ENCODE measurements at places on chromosomes 4 and X.
A peak's percentile ranks its signal among the peaks of the same experiment; 100 is the strongest.

DNA sequence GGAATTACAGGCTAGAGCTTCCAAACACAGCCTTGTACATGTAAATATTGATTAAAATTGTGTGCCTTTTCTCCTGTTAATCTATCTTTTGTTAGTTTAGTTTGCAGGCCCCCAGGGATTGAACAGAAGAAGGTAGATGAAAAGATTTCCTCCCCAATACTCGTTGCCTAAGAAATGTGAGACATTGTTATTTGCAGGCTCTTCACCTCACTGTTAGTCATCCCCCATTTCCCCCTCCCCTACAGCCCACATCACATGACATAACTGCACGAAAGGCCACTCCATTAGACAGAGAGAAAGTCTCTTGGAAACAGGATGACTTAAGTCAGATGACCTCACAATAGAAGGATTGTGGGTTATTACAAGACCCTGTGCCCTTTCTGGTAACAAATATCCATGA lies 13.3 kb upstream of the MID1 start:
- DNase-seq: no peak

- no peak for DNase-seq
Measured at GRCh38 chr4:16727218-16727617, 171.2 kb downstream of the LDB2 start.

DNA sequence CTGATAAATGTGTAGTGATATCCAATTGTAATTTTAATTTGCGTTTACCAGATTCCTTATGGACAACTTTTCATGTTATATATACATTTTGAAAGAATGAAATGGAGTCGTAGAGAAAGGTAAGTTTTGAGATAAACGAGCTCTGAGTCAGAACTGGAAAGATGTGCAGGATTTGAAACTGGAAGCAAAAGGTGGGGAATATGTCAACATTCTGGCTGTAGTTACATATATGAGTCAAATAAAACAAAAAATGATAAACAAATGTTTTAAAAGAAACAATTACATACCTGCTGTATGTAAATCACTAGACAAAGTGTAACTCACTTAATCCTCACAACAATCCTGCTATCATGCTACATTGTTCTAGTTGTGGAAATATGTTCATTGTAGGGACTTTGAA lies 84.0 kb downstream of the LPAR4 start:
- DNase-seq: no peak

- peak; percentile 26 for DNase-seq
Measured at GRCh38 chrX:129771266-129771995, 8.3 kb upstream of the SASH3 start.

DNA sequence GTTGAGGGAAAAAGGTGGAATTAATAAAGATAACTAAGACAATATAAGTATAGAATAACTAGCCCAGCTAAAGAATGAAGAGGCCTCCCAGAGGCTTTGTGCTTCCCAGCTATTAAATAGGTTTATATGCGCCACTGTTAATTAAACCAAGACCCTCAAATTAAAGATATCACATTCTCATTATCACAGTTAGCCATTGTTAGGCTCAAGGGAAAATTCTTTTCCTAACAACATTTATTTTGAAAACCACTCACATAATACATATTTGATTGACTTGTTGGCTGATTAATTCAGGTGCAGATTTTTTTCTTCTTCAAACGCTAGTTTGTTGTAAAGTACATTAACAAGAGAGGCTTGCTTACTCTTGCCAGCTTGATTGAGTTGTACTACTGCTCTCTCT lies 216.8 kb upstream of the TRAM1L1 start:
- DNase-seq: no peak

GRCh38 chr4:173226401-173226888 lies 57.8 kb downstream of the GALNT7 start:
- DNase-seq: no peak

GRCh38 chrX:130395341-130395740 lies 6.4 kb upstream of the RBMX2 start:
- no peak for DNase-seq

DNA sequence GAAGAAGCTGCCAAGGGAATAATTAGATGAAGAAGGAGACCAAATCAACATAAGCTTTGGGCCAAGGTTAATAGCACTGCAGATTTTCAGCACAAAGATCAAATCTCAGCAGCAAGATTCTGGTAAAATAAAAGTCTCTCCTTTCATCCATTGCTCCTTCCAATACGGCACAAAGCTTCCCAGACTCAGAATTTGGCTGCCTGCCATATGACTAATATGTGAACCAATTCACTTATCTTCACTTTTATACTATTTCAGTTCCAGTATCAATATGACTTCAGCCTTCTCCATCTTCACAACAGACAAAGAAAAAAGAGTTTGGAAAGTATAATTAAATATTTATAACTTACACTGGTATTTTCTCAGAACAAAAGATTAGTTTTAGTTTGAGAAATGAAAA lies 978.3 kb upstream of the GRID2 start:
- DNase-seq: no peak

DNA sequence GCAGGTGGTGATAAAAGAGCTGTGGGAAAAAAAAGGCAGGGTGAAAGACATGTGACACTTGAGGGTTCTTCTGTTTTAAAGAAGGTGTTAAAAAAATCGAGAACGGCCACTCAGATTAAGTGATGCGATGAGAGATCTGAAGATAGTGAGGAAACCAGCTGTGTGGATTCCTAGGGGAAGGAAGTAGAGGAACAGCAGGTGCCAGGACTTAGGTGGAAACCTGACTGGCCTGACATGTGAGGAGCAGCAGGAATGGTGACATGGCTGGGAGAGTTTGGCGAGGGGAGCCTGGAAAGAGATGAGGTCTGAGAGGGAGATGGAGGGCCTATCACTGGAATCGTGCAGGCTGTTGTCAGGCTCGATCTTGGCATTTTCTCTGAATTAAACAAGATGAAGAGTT lies 55.5 kb downstream of the BMPR1B start:
- DNase-seq: no peak

GRCh38 chr4:8591626-8592365 lies 769 bp upstream of the CPZ start:
- no peak for DNase-seq

DNA sequence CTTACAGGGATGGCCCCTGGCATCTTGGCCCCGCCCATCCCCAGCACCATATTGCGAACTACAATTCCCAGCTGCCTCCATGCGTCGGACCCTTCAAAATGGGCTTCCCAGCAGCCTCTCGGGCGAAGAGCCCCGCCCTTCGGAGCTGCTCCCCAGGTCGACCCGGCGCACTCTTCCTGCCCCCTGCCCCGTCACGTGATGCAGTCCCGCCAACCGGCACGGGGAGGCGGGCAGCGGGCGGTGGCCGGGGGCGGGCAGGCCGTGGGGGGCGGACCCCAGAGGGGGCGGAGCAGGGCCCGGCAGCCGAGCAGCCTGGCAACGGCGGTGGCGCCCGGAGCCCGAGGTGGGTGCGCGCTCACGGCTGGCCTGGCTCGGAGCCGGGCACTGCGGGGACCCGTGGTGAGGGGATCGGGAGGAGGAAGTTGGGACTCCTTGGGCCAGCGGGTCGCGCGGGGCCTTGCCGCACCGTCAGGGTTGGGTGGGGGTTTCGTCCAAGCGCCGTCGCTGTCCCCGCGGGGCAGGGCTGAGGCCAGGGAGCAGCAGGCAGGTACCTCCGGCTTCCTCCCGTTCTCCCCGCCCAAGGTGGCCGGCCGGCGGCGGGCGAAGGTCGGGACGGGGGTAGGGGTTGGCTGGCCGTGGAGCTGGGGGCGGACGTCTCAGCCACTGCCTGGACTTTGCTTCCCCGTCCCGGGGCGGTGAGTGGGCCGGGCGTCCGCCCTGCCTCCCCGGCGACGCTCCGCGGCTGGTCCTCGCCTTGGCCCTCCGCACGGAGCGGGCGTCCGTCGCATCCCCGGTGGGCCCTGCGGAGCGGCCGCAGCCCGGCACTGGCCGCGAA lies at the start of gene MTM1:
MTM1 (plus strand) TSS at position 302 of the 835 bp plus-strand sequence. CDS start 23,994 bp downstream, outside the sequence.
- peak; percentile 93 for DNase-seq

DNA sequence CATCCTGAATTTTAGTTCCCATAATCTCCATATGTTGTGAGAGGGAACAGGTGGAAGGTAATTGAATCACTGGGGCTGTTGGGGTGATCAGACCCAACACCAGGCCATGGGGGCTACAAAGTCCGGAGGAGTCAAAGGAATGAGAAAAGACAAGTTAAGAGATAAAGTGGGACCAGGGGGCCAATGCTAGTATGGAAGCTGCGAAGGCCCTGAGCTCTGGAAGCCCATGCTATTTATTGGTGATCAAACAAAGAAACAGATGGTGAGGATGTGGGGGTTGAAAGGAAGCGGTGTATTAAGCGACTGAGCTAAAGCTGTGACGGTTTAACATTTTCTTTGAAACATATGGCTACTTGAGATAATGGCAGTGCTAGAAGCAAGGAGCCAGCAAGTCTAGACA lies 132.8 kb downstream of the PDGFC start:
- no peak for DNase-seq

- no peak for DNase-seq
Measured at GRCh38 chrX:11472879-11473278, 179.7 kb downstream of the AMELX start.

- no peak for DNase-seq
Measured at GRCh38 chrX:93673056-93673868, at the start of gene NAP1L3. Gene NAP1L3 (minus strand): TSS chrX:93673578. CDS start chrX:93673304, 274 bp downstream.

GRCh38 chr4:336099-336892 lies 1.3 kb upstream of the ZNF141 start:
- DNase-seq: no peak
